ENCODE measurements at places on chromosomes 2 and 18.

DNA sequence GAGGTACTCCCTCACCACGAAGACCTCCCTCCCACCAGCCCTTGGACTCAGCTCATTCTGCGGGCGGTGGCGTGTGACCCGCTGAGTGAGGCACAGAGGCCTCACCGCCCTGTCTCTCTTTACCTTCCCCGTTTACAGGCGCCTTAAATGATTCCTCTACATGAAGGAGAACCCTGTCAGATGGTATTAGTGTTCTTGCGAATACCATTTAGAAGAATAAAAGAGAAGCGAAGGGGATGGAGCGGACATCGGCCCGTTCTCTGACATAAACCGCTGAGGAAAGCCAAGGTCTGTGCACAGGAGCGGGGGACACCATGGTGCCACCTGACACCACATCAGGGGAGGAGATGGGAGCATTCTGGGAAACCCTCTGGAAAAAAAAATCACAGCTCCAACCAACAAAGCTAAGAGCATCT, 179.8 kb downstream of the HDAC4 start:
- DNase-seq: no peak

GRCh38 chr2:217992061-217992460, 10.7 kb downstream of the TNS1 start:
- DNase-seq: no peak

GRCh38 chr2:195521589-195521988, 135.4 kb upstream of the SLC39A10 start:
- DNase-seq: no peak

GRCh38 chr2:7525746-7526145, 608.5 kb downstream of the RNF144A start:
- DNase-seq: no peak

DNA sequence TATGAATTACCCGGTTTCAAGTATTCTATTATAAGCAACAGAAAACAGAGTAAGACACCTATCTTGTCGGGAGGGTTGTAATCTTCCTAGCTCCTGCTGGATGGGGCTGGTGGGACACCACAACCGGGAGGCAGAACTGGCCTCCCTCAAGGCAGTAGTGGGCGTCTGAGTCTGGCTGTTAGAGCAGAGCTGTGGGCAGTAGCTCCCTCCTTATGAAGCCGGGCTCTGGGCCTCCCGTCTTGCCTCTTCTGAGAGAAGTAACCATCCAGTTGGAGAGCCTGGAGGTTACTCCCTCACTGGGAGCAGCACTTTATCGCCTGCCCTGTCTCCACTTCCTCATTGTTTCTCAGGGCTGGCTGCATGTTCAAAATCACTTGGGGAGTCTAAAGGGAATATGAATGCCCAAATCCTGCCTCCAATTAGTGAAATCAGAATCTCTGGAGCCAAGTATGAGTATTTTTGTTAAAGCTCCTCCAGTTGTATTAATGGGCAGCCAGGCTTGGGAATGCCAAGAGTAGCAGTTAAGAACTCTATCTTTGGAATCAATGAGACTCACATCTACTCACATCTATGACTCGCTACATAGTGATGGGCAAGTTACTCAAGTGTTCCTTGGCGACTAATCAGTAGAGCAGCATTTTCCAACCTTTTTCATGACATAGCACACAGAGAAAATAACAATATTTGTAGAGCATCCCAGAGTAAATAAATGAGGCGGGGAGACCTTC, 27.3 kb upstream of the NRP2 start:
- peak; percentile 55 for DNase-seq

- DNase-seq: peak; percentile 75
Measured at GRCh38 chr2:46097714-46098480, 199.3 kb upstream of the EPAS1 start.

GRCh38 chr2:133940134-133940533, 313.7 kb upstream of the MGAT5 start:
- DNase-seq: no peak

- DNase-seq: no peak
Measured at GRCh38 chr18:61664419-61665084, 228.3 kb downstream of the RNF152 start.

DNA sequence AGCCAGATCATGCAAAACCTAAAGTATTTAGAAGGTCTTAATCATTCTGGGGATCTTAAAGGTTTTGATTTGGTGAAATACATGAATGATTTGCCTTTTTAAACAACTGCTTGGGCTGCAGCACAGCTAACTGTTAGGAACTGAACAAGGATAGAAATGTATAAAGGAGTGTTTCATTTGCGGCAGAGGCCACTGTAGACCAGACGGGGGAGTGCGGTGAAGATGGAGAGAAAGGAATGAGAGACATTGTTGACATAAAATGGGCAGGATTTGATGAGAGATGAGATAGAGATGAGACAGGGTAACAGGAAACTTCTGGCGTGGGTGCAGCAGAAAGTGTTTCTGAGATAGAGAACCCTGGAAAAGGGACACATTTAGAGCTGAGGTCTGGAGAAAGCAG, 308.1 kb downstream of the TMX3 start:
- DNase-seq: no peak

GRCh38 chr18:35136248-35136647, 95.0 kb downstream of the MAPRE2 start:
- DNase-seq: no peak

GRCh38 chr2:53202063-53202462, 565.5 kb upstream of the CHAC2 start:
- DNase-seq: no peak

GRCh38 chr2:42971947-42972736, 179.8 kb upstream of the HAAO start:
- no peak for DNase-seq

DNA sequence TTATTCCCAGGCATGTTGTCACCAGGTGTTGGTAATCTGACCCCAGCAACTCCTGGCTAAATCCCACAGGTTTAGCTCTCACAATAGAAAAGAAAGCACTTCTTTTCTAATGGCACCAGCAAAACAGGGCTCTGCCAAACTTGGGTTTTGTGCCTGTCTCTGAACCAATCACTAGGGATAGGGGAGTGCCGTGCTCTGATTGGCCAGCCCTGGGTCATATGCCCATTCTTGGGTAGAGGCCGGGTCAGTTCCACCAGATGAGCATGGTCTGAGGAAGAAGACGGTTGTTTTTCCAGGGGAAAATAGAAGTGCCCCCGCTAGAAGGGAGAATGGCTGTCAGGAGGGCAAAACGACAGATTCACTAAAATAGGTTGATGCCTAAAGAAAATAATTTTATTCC, 14.7 kb downstream of the CDK15 start:
- DNase-seq: no peak

Data from hepatic stellate cell (primary cell).